ENCODE measurements at places on chromosomes 5 and 9.

GRCh38 chr9:133099726-133100505 is 21.1 kb downstream of the RALGDS start:
- DNase-seq = no peak

- DNase-seq = no peak
Observed at GRCh38 chr9:9951556-9952160, 661.1 kb downstream of the PTPRD start.

- DNase-seq = no peak
Observed at GRCh38 chr9:126842220-126842842, 18.1 kb upstream of the ZBTB34 start.

DNA sequence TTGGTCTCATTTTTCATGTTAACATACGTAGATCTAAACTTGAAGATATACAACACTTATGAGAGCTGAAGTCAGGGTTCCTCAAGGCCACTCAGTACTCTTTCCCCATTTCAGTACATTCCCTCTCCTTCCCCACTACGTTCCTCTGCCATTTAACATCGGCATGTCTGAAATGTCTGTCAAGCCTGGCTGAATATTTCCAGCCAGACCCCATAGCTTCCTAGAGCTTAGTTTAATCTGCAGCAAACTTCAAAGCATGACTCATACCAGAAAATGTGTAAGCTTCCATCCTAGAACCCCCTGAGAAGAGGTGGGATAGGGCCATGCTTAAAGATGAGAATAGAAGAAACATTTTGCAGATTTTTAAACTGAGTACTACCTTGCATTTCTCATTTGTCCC is 6.2 kb downstream of the GZMA start:
- DNase-seq = no peak

GRCh38 chr5:53930457-53930856 is 370.0 kb downstream of the NDUFS4 start:
- DNase-seq = no peak

DNA sequence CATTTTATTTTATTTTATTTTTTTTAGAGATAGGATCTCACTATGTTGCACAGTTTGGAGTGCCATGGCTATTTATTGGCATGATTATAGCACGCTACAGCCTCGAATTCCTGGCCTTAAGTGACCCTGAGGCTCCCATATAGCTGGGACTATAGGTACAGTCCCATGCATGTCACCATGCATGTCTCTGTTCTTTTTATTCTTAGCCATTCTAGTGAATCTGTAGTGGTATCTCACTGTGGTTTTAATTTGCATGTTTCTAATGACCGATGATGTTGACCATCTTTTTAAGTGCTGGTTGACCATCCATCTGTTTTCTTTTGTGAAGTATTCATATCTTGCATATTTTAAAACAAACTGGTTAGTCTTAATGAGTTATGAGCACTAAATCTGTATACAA is 76.1 kb downstream of the SLC44A1 start:
- no peak for DNase-seq

- no peak for DNase-seq
Observed at GRCh38 chr9:107847978-107848964, 358.7 kb upstream of the KLF4 start.

- DNase-seq = no peak
Observed at GRCh38 chr9:35933550-35934067, 24.3 kb downstream of the SPAAR start.

GRCh38 chr9:136996361-136997292 is at the start of gene CLIC3:
TSS of gene CLIC3 (minus strand) at chr9:136996568. CDS start at chr9:136996543, 25 bp downstream.
- DNase-seq = no peak

- no peak for DNase-seq
Observed at GRCh38 chr5:21784487-21784886, 1068.7 kb downstream of the CDH12 start.

DNA sequence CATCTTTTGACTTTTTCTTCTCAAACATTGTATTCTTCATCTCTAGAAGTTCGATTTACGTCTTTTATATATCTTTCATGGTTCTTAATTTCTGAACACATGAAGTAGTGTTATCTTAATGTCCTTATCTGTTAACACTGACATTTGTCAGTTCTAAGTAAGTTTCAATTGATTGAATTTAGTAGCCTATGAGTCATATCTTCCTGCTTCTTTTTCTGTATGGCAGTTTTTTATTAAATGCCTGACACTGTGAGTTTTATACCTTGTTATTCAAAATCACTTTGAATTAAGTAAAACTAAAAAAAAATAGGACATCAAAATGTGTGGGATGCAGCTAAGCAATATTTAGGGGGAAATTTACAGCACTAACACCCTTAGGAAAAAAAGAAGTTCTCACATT is 707.0 kb upstream of the ACO1 start:
- DNase-seq = no peak

DNA sequence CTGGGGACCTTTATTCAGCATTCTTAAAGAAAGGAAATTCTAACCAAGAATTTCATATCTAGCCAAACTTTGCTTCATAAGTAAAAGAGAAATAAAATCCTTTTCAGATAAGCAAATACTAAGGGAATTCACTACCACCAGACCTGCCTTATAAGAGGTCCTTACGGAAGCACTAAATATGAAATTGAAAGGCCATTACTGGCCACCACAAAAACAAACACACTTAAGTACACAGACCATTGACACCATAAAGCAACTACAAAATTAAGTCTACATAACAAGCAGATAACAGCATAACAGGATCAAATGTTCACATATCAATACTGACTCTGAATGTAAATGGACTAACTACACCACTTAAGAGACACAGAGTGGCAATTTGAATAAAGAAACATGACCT is 361.4 kb upstream of the POU5F2 start:
- no peak for DNase-seq

DNA sequence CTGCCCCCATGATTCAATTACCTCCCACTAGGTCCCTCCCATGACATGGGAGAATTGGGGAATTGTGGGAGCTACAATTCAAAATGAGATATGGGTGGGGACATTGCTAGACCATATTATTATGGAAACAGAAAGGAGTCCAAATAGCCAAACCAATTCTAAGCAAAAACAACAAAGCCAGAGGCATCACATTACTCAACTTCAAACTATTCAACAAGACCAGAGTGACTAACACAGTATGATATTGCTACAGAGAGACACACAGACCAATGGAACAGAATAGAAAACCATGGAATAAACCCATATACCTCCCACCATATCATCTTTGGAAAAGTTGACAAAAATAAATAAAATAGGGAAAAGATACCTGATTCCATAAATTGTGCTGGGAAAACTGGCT is 710.5 kb upstream of the CDH9 start:
- DNase-seq = no peak

GRCh38 chr9:99127356-99128132 is 22.6 kb downstream of the TGFBR1 start:
- DNase-seq = no peak

DNA sequence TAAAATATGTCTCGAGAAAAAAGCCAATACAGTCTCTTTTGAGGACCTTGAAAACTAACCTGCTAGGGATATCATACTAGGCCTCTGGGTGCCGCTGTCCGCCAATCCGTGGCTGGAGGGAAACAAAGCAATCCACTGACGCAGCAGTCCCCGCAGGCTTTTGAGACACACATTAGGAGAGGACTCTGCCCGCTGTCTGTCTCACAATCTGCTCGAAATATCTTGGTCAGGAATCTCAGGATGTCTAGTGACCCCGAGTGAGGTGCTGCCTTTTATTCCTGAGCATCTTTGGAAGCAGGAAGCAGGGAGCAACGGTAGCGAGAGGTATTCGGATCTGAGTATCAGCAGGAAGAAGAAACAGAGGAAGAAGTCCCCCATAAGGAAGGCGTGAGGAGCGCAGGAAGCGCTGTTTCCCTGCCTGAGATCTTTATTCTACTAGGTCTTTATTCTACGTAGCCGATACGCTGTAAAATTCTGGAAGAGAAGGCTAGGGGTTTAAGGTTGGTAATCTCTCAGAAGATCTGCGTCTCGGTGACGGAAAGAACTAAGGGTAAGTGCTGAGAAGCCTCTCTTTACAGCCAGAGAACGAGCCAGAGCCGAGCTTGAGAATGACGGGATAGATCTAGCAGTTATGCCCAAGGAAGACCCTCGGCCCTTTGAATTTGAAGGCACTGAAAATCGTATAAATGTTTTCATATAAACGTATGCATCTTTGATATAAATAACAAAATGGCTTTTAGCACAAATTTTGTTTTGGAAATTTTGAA is 4.0 kb upstream of the PCDHGA1 start:
- DNase-seq = peak; percentile 42

GRCh38 chr9:131473891-131474290 is 28.8 kb upstream of the POMT1 start:
- DNase-seq = no peak

GRCh38 chr5:164532235-164532900 is 1026.9 kb downstream of the MAT2B start:
- no peak for DNase-seq

DNA sequence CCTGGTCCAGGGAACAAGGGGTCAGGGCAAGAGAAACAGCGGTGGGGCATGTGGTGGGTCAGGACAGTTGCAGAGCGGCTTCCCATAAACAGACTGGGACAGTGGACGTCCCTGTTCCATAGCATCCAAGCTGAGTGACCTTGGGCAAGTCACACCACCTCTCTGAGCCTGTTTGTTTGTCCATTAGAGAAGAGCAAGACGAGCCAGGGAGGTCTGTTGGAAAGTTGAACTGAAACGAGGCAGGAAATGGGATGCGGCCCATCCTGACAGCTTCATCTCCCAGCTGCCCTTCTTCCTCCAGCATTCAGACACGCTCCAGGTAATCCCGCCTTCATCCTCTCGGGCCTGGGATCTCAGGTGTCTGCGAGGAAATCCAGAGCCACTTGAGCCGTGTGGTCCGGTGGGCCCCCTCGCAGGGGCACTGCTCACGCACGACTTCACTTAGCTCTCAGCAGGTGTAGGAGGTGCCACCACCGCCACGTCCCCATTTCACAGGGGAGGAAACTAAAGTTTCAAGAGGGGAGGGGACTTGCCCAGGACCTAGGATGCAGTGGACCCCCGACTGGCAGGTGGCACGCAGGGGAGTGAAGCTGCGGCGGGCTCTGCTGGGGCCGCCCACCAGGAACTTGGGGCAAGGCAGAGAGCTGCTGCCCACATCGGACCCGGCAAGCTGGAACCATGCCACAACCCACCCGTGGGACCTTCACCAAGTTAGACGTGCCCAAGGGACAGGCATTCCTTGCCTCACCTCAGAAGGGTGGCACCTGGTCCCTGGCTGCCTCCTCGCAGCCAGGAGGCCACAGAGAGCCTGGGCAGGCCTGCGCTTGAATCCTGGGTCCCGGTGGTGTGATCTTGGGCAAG is 13.0 kb downstream of the PTGES2 start:
- DNase-seq = no peak

- no peak for DNase-seq
Observed at GRCh38 chr5:36730537-36731216, 124.3 kb downstream of the SLC1A3 start.

DNA sequence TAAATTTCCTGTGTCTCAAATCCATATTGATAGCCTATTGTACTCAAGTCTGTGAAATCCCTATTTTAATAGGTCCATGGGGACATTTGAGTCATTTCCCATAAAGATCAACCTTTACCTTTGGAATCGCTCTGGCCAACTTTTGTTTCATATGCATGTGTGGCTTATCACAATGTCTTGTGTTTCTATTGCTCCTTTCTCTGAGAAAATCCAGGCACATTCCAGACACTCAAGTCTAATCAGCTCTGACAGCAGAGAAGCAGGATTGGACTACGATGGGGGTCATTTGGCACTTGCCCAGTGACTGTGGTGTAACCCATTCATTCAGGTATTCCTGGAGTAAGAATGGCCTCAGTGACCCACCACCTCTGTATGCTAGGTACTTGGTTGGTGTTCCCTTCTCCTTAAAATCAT is 48.4 kb downstream of the ACTBL2 start:
- DNase-seq = no peak

DNA sequence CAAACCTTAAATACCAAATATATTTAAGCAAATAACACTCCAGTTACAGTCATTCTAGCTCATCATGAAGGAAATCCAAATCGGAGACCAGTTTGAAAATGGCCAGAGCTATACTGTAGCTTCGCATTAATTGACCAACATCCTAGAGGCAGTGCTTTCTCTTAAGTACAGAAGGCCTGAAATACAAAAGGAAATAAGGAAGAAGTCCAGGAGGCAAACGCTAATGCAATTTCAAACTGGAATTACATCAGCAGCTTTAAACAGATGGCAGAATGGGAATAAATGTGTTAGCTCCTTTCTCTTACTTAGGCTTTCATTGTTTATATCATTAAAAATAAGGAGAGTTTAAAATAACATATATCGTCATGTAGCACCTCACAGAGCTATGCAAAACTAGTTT is 197.0 kb downstream of the SEC61B start:
- no peak for DNase-seq

DNA sequence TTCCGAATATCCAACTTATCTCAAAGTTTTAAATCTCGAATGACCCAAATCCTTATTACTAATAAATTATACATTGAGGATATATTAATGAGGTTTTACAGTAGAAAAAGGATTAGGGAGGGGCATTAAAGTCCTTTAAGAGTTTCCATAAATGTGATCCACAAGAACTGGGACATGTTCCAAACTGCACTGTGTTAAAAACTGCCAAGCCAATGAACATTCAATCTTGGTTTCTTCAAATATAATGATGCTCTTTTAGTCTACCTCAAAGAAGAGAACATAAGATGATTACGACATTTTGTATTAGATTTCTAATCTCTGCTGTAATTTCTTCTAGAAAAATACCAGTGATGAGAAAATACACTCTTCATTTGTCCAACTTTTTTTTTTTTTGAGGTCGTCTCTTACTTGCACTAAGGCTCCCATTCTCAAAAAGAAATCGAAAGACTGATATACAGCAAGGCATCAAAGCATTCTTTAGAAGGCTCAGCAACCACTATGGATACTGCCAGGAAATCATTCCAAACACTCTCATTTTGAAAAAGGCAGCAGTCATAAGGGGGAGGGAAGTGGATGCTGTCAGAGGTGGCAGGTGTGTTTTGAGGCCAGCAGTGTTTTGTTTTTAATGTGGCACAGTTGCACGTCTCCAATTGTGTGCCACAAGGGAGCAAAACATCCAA is 1.7 kb downstream of the PTAR1 start:
- DNase-seq = no peak

- DNase-seq = no peak
Observed at GRCh38 chr5:155089643-155090042, 76.1 kb downstream of the KIF4B start.

GRCh38 chr9:116103976-116104820 is 49.4 kb upstream of the PAPPA start:
- no peak for DNase-seq

- no peak for DNase-seq
Observed at GRCh38 chr5:149831492-149831891, 101.4 kb downstream of the PPARGC1B start.

DNA sequence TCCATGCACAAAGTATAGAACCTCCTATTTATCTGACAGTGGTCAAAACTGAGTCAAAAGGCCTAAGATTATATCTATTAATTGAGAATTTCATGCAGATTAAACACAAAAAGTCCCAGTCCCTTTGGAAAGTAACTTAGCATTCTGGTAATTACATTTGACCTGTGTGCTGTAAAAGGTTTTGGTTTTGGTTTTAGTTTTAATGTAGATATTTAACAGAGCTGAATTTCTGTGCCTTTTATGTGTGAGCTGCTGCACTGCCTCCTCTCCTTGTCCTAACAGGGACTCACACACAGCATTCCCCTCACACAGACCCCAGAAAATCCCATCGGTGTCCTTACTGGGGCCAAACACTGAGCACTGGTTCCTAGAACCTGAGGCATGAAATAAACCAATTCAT is 31.0 kb upstream of the FSD1L start:
- DNase-seq = no peak

GRCh38 chr9:89154218-89154617 is 24.4 kb downstream of the SHC3 start:
- DNase-seq = no peak
